Fibroblast of skin of right quadriceps (primary cell): ENCODE measurements at places on chromosomes 4 and X.

DNA sequence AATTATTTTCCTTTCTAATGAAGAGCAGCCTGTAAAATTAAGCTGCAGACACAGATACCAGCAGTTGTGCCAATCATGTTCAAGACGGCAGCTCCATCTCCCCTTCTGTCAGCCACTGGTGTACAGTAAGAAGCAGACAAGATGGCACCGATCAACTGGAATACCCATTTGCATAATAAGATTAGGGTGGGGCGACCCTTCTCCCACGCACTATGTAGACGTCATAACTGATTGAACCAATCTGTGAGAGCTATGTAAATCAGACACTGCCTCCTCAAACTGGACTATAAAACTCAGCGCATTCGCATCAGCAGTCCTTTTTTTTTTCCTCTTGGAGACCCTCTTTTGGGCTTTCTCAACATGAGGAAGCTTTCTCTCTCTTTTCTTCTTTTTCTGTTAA is 40.4 kb upstream of the INTS6L start:
- DNase-seq, result no peak

- no peak for DNase-seq
Observed at GRCh38 chr4:14671146-14671545, 331.1 kb upstream of the CPEB2 start.

DNA sequence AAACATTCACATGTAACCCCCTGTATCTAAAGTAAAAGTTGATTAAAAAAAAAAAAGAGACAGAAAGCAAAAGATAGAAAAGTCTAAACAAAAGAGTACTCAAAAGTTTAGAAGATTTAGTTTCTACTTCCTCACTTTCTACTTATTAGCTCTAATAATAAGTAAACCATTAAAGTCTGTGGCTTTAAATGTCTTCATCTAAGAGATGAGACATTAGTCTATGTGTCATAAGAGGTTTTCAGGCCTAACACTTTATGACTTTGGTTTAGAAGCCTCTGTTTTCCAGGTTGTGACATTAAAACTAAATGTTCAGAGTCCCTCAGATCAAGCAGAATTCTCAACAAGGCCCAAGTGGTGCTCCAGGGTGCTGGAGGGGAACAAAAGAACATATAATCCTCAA is 42.2 kb upstream of the GUCY1A1 start:
- no peak for DNase-seq

DNA sequence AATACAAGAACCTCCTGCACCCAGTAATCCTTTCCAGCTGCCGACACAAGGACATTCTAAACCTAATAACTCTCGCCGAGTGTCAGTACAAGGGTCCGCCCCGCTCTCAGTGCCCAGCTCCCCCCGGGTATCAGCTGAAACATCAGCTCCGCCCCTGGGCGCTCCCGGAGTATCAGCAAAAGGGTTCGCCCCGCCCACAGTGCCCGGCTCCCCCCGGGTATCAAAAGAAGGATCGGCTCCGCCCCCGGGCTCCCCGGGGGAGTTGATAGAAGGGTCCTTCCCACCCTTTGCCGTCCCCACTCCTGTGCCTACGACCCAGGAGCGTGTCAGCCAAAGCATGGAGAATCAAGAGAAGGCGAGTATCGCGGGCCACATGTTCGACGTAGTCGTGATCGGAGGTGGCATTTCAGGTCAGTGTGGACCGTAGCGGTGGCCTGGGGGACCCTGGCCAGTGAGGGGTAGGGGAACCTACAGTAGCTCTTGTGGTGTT is at the start of gene MAOA:
Gene MAOA (plus strand): TSS at position 295 of the 490 bp plus-strand sequence. CDS start 43 bp downstream, at position 338.
- no peak for DNase-seq

- peak; percentile 18 for DNase-seq
Observed at GRCh38 chrX:15761564-15762191, 23.6 kb downstream of the CA5B start.

DNA sequence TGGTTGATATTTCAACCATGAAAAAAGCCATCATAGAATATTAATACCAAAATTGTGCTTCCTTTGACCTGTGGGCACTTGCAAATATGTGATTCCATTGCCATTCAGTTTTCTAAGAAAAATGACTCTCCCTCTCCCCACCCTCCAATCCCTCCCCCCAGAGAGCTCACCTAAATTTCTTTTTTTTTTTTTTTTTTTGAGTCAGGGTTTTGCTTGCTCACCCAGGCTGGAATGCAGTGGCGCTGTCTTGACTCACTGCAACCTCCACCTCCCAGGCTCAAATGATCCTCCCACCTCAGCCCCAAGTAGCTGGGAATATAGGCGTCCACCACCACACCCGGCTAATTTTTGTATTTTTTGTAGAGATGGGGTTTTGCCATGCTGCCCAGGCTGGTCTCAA is 47.0 kb downstream of the SNX25 start:
- peak; percentile 60 for DNase-seq

DNA sequence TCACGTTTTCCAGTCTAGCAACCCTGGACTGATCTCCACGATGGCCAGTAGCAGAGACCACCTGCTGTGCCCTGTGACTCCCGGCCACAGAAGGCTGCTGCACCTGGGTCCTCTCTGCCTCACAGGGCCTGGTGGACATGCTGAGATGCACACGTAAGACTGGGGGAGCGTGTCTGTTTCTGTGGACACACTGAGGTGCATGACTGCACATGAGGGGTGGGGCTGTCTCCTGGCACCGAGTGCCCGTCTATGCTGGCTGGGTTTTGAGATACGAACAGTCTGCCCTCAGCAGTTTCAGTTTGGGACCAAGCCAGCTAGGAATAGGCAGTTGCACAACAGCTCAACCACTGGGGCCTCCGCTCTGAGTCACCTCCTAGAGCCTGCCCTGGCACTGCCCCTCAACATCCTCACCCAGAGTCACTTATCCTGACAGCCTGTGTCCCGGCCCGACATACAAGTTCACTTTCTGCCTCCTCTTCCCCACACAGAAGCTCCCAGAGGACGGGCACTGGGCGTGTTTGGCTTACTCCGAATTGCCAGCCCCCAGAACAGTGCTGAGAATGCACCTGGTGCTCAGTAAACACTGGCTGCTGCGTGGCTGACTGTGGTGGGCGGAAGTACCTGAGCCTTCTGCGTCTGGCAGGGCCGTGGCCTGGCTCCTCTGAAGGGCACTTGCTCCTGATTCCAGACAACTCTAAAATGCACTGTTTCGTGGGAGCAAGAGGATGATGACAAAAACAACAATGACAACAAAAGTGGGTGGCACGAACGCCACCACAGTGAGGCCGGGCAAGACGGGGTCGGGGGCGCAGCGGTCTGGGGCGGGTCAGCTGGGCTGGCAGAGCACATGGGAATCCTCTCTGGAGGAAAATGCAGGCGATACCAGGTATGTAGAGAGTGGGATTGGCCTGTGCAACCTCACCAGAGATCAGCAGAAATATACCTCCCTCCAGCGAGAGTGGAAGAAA is 30.9 kb downstream of the RNF212 start:
- peak; percentile 49 for DNase-seq

- DNase-seq, result no peak
Observed at GRCh38 chr4:136329042-136329662, 1203.1 kb downstream of the PCDH18 start.

DNA sequence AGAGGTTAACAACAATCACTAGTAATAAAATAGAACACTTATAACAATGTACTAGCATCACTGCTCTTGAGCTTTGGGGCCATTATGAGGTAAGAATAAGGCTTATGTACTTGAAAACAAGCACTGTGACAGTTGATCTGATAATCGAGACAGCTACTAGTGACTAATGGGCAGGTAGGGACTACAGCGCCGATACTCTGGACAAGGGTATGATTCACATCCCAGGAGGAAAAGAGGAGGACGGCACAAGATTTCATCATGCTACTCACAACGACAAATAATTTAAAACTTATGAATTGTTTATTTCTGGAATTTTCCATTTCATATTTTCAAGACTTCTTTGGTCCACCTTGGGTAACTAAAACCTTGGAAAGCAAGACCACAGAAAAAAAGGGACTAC is 62.3 kb downstream of the FAM184B start:
- DNase-seq, result no peak

- DNase-seq, result no peak
Observed at GRCh38 chr4:110780538-110780937, 157.7 kb upstream of the PITX2 start.

GRCh38 chr4:146638786-146639505 is at the start of gene POU4F2:
TSS of gene POU4F2 (plus strand) at chr4:146638893. CDS start at chr4:146639141, 248 bp downstream.
- peak; percentile 7 for DNase-seq

DNA sequence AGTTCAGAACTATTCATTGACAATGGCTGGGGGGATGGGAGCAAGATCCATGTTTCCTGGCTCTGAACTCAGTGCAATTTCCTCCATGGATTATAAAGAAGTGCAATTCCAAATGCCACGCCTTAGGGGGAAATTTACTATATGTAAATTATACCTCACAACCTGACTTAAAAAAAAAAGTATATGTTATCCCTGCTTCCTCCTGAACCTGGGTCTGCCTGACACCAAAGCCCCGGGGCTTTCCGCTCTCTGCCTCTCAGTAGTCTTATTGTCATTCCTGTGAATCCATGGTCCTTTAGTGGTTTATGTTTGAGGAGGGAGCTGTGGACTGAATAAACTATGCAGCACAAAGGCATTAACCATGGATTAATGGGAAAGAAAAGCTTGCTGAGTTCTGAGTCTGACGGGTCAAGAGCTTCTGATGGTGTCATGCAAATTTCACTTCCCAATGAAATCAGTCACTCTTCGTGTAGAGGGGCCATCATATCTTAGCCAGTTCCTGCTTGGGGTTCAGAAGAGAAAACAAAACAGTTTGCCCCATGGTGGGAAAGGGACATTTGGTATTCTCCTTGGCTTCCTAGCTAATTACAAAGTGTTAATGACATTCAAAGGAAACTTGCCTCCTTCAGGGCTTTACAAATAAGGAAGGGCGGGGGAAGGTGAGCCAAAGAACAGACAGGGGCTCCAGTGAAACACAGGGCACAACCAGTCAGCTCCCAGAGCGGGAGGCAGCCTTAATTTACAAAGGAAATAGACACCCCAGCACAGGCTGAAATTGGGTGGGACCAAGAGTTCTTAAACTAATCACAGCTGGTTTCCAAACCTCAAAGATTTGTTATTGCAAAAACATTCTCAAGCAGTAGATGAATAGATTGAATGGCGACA is 14.3 kb downstream of the FAM9C start:
- peak; percentile 57 for DNase-seq

DNA sequence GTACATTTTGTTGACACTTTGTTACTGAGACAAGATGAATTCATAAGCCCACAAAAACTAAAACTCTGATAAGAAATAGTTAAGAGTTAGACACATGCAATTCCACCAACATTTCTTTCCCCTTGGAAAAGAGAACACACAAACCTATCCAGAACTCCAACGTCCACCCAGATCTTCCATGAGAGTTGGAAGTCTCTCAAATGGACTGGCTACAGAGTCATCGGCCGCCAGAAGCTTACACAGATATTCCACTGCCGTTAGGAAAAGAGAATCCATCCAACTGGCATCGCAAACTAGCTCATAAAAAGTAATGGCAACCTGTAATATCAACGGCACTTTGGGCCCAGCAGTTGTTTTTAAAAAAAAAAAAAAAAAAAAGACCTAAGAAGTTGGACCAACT is 114.7 kb downstream of the PRKX start:
- no peak for DNase-seq

DNA sequence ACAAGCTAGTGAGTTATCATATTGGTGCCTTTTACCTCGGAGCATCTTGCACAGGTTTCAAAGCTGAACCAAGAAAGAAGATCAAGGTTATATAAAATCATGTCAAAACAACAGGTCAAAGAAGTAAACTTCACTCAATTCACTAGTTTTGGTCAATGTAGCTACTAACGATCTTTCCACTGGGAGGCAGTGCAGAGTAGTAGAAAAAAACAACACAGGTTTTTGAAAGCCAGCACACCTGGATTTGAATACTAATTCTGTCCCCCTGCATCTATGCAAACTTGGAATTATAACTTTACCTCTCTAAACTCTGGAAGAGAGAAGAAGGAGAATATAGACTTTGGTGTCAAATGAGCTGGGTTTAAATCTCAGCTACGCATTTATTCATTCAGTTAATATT is 266.1 kb downstream of the GRIA3 start:
- peak; percentile 2 for DNase-seq

DNA sequence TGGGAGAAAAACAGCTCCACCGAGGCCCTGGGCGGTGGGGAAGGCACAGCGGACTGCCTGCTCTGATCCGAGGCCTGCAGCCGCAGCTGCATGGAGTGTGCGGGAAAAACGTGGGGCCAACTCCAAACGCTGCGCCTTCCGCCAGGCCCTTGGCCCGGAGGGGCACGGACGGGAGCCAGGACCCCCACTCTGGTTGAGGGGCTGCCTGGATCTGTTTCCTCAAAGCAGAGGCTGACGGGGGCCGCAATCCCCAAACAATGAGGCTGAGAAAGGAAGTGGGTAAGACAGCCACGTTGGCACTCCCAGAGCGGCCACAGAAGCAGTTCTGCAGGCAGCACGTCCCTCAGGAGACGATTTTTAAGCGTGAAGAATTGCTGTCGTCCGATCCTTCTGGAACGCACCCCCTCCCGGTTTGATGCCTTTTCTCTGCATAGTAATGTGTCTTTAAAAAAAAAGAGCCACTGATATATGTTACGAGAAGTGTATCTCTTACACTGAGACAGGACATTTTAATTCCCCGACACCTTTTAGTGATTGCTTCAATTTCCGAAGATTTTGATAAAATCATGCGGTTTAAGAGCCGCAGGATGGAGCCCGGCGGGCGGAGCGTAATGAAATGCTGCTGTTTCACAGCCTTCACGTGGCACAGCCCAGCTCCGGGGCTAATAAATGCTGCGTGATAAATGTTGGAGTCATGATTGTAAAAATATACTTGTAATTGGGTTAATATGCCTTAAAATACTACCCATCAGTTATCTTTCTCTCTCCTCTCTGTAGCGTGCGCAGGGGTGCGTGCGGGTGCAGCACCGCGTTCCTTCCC is 85.7 kb downstream of the FAM53A start:
- DNase-seq, result no peak

DNA sequence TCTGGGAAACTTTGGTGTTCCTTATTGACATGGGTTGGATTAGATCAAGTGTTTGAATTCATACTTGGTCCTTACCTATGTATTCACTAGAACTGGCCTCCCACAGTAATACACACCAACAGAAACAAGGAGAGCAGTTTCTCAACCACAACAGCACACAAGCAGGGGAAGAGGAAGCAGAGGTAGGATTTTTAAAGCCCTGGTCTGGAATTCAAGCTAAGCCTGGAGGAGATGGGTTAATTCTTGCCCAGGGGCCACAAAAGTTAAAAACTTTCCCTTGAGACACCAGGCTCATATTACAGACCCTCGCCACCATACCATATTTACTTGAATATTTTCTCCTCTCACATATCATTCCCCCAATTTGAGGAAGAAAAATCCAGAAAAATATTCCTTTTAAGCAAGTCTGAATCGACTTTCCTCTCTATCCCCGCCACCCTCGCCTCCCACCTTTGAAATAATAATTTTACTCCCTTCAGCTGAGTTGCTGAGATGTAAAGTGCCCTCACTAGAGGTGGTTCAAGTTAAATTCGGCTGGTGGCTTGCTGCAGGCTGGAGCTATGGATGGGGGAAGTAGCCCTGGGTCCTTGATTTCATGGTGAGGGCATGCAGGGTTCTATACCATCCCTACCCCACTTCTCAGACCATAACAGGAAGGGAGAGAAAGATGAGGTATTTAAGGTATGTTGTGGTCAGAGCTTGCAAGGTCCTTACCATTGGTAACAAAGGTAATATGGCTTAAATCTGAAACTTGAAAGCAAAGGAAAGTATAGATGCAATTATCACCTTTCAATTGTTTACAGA is 440.2 kb downstream of the INPP4B start:
- peak; percentile 65 for DNase-seq
